ENCODE measurements at places on chromosomes 1 and 21.

DNA sequence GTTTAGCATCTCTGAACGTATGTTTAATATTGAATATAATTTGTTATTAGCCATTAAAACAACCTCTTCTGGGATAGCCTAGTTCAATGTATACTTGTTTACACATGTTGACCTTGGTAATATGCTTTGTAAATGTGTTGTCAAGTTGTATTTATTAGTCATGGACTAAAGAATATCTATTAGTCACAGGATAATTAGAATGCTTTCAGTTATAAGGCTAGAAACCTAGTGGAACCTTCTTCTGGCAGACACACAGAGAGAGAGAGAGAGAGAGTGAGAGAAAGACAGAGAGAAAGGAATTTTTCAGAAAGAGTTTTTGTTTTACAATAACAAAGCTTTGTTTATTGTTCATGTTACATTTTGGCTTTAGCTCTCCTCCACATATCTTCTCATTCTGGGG lies 181.1 kb upstream of the APP start:
- DNase-seq: no peak

- DNase-seq: no peak
These were observed at the start of gene B3GALNT2 for GRCh38 chr1:235504122-235504493. B3GALNT2 (minus strand) TSS chr1:235504452; CDS start chr1:235504252, 200 bp downstream.

DNA sequence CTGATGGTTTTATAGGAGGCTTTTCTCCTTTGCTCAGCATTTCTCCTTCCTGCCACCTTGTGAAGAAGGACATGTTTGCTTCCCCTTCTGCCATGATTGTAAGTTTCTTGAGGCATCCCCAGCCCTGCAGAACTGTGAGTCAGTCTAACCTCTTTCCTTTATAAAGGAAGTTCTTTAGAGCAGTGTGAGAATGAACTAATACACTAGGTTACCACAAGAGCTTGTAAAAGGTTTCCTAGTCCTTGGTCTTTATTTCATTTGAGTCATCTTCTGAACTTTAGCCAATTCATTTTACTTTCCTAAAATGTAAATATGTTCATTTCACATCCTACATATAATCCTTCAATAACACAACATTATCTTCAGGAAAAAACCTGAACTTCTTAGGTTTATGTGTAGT lies 365.3 kb downstream of the HHIPL2 start:
- no peak for DNase-seq

DNA sequence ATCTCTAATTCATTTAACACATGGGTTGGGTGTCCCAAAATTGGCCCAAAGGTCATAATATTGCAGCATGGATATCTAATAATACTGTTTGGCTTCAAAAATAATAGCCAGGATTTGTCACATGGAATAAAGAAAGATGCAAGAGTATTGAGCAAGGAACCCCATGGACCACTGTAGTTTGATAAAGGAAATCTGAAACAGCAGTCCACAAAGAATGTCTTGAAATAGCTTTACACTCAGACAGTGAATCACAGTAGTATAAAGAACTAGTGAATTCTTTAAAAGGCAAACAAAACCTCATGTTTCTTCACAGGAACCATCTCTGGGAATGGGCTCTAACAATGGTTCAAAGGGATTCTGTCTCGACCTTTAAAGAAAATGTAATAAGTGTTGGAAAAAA lies 576.1 kb upstream of the ZRANB2 start:
- DNase-seq: no peak

- no peak for DNase-seq
These were observed 55.8 kb downstream of the UROD start for GRCh38 chr1:45067806-45068205.

DNA sequence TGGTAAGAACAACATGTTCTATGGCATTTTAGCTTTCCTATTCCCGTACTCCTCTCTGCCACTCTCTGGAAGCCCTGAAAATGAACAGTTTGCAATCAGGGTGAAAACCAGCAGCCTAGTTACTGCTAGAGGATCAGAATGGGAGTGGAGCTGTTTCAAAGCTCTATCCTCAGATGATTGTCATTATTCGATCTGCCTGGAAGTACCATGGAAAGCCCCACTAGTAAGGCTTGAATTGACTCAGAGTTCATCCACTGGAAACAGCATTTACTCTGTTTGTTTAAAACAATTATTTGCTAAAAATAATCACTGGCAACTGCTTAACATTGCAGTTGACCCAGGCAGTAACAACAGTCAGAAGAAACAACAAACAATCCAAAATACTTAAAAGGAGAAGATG lies 91.2 kb downstream of the USH2A start:
- no peak for DNase-seq

- no peak for DNase-seq
These were observed 70.9 kb upstream of the PLA2G4A start for GRCh38 chr1:186757851-186758250.

GRCh38 chr1:115364780-115365155 lies 26.7 kb upstream of the NGF start:
- no peak for DNase-seq

- DNase-seq: no peak
These were observed 163.4 kb downstream of the ADGRL4 start for GRCh38 chr1:78843111-78843510.

GRCh38 chr1:34113362-34113761 lies 51.7 kb downstream of the CSMD2 start:
- peak; percentile 3 for DNase-seq

DNA sequence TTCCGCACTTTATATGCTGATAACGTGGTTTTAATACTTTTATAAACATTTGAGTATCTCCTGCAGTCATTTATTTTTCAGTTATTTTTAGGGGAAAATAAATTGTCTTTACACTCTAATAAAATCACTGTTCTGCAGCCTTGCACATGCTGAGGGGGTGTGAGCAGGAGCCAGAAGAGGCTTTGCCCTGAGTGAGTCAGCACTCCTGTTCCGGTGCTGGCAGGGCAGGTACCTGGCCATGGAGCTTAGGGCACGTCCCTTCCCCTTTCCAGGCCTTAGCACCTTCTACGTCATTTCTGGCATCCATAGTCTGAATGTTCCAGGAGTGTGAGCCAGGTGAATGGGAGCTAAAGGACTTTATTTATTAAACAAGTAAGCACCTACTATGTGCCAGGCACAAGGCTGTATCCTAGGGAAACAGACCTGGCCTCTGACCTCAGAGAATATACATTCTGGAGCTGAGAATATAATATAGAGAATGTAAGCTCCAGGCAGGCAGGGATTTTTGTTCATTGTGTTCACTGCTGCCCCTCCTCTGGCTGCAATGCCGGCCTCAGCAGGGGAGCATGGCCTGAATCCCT lies 402.9 kb downstream of the PTPRU start:
- no peak for DNase-seq

DNA sequence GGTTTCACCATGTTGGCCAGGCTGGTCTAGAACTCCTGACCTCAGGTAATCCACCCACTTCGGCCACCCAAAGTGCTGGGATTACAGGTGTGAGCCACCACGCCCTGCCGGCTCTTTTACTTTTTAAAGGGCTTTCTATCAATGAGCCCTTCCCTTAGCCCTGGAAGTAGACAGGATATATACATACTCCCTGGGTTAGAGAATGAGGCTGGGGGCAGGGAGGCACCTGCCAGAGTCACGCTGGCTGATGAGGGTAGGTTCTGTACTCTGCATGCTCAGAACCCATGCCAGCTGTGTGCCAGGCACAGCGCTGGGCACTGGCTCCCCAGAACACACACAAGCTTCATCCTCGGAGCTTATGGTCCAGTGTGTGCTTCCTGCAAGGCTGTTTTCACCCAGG lies 113.6 kb upstream of the IPO9 start:
- no peak for DNase-seq

DNA sequence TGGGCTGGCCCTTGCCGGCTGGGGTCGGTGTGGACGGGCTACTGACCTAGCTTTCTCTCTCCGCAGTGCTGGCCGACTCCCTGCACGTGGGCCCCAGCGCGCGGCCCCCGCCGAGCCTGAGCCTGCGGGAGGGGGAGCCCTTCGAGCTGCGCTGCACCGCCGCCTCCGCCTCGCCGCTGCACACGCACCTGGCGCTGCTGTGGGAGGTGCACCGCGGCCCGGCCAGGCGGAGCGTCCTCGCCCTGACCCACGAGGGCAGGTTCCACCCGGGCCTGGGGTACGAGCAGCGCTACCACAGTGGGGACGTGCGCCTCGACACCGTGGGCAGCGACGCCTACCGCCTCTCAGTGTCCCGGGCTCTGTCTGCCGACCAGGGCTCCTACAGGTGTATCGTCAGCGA lies 34.9 kb downstream of the PTGFRN start:
- DNase-seq: no peak

DNA sequence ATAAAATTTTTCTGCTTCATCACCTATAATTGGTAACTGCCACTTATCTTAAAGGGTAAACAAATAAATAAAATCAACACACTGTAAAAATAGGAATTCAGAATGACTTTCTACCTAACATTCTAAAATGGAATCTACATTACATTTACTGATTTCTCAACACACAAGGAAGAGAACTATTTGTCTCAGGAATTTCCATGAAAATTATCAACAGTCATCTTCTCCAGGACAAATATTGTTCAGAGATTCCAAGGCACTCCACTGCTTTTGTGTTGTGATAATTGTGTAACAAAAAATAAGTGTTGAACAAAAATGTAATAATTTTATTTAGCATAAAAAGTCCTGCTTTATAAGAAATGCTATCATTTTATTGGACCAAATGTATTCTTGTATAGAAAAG lies 7.3 kb downstream of the ODF2L start:
- no peak for DNase-seq

DNA sequence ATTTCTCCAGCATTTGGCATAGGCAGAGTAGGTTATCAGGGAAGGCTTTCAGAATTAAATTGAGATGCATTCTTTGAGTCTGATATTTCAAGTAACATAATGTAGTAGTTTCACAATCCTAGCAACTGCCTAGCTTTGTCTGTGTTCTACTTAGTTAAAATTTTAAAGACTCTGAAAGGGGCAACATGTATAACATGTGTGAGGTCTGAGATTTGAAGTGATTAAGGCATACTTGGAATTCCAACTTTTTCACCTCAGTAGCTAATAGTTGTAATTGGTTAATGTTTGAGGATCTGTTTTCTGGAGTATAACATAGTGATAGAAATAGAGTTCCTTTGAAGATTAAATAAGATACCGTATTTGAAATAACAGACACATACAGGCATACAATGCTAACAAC lies 335.2 kb upstream of the BEND5 start:
- no peak for DNase-seq

DNA sequence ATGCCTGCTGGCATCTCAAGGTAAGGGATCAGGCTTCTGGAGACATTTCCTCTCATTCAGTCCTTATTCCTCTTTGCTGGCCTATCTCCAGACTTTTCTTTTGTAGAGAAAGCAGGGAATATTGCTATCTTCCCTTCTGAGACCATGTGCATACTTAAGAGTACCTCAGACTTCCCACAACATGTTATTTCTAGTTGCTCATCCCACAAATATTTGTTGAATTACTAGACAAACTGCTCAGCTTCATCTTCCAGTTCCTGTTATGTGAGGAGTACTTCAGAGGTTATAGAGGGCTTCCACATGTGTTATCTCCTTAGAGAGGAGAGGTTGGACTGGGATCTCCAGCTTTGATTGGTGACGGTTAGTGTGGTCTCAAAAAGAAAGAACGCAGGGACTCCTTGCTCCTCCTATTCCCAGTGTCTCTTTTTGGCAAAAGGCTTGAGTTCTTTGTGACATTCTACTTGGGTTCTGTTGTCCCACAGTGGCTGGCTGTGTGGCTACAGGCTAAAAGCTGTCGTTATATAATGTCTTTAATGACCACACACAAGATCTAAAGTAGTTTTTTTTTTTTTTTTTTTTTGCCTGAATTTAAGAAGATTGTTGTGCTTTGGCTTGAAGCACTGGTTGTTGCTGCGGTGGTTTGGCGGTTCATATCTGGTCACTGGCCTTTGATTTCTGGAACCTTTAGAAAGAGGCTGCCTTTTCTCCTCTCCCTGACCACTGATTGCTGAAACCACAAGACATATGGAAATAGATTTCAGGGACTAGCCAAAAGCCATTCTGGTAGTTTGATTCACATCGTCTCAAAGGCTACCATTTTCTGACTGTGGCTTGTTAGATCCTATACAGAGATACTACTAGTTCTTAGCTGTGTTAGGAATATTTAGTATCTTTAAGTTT lies 78.7 kb downstream of the FGGY start:
- no peak for DNase-seq
